ENCODE measurements at places on chromosomes 6 and 20. TPM values are rescaled to one million over a fixed set of nuclear protein-coding genes. Genes with fewer than 3 reads are reported as not detected.

DNA sequence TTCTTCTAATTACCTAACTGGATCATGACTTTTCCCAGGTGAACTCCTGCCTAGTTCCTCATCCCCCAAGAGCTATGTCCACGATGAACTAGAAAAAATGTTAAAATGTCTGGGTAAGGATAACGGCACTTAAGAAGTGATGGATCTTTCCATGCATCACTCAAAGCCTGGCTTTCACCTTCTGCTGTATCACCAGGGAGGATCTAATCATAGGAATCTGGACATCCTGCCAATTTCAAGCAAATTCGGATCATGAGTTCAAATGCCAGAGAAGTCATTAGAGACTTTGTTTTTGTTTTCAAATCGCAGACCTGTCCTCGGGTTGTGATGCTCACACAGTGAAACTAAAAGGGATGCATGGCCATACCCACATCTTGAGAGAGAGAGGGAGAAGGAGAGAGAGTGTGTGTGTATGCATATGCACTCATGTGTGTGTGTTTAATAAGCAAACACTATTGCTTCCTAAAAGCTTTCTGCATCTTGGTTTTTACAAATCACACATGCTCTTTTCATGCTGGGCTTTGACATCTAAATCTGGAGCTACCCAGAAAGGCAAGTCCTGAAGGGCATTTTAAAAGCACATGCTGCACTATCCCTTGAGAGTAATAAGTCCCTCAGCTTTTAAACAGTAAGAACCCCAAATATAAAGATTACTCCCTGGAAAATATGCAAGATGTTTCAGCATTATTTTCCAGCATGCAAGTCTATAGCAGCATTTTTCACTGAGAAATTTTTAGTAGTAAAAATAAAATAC is 524.6 kb upstream of the NOX3 start:
- peaks cover 24% of the 10 kb centered on the region for H3K4me1 ChIP-seq
- peak overlapping the region; percentile 15 for H3K27ac ChIP-seq
- no peaks in the 10 kb centered on the region for H3K36me3 ChIP-seq
- no peaks in the 10 kb centered on the region for H3K27me3 ChIP-seq

- H3K4me3 ChIP-seq, result no peak overlapping the region
- H3K4me1 ChIP-seq, result no peaks in the 10 kb centered on the region
- H3K27ac ChIP-seq, result peak overlapping the region; percentile 55
Observed at GRCh38 chr20:11267131-11267761, 593.4 kb upstream of the JAG1 start.

DNA sequence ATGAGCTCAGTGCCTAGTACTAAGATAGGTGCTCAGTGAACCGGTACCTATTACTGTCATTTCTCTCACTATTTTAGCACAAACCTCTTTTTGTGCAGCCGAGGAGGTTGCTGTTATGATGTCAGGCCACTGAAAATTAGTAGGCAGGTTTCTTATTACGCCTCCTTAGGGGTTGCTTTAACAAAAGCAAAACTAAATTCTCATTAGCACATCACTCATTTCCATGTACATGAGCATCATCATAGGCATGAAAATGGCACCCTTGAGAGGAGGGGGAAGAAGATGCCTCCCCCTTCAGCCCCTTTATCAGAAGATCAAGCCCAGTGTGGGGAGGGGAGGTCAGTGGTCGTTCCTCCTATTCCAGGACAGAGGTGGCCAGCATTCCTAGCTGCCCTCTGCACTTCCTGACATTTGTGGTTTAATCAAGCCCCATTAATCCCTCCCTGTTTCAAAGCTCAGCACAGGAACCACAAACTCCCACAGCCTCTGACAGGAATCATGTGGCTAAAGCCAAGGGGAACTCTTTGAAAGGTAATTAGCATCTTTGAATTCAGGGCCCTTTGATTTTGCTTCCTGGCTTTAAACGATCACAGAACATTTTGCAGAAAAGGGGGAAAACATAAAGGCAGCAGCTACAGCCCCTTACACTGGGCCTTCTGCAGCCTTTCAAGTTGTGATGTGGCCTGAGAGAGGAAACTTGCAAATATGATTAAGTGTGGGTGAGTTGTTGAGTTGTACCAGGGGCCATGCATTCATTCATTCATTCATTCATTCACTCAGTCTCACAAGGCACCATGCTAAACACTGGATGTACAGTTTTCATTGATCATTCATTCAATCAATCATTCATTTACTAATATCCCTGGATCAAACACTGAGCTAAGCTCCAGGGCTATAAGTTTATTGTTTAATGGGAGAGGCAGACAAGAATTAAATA is 31.9 kb upstream of the PSMF1 start:
- H3K4me1 ChIP-seq, result no peaks in the 10 kb centered on the region
- H3K27me3 ChIP-seq, result no peaks in the 10 kb centered on the region
- H3K4me3 ChIP-seq, result no peak overlapping the region
- no peak overlapping the region for H3K27ac ChIP-seq
- no peak for DNase-seq

DNA sequence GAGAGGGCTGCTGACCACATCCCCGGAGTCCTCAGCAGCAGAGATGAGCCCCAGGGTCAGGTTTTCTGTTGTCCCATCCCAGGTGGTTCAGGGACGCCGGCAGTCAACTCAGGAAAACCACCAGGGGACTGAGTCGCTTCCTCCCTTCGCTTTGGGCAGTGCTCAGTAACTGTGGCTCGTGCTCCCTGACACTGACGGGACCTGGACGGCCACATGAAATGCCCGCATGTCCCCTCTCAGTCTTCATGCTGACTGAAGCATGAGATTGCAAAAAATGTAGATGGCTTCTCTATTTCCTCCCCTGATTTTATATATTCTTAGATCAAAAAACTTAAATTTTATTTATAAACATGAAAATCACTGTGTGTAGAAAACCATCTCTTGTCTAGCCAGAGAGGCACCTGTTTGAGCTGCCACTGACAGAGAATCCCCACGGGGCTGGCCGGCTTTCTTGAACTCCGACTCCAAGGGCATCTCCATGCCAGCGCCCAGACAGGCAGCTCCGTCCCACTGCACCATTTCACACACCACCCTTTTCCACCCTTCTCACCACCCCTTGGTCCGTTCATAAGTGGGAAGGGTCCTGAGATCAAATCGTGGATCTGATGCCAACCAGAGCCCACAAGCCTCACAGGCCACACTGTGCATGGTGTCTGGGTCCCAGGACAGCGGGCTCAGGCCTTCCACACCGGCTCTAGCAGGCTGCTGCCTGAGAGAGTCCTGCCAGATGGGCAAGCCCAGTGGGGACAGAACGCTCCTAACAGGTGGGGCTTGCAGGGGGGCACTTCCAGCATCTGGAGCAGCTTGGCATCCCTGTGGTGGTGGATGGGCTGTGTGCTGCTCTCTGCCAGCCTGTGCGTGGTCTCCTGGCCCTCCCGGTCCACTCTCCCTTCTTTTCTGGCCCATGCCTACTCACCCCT is 98.2 kb downstream of the SMOC2 start:
- H3K27ac ChIP-seq, result no peak overlapping the region
- no peak overlapping the region for H3K4me3 ChIP-seq
- no peaks in the 10 kb centered on the region for H3K36me3 ChIP-seq
- H3K27me3 ChIP-seq, result no peaks in the 10 kb centered on the region
- H3K4me1 ChIP-seq, result peaks cover 3% of the 10 kb centered on the region

DNA sequence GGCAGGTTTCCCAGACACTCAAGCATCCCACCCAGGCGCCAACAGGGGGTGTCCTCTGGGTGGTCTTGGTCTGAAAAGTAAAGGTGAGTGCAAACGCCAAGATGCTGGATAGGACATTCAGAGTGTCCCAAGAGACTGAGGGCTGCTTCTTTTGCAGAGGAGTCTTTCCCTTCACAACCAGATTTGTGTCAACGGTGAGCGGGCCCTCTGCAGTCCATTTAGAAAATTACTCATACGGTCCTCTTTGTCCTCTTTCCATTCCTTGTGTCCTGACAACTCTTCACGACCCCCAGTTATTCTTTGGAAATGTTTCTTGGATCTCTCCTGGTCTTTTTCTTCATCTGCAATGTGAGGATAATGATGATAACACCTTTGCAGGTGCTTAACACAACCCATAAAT is 257.8 kb downstream of the CDC5L start:
- no peaks in the 10 kb centered on the region for H3K4me1 ChIP-seq
- no peak for DNase-seq
- H3K27ac ChIP-seq, result no peak overlapping the region
- no peaks in the 10 kb centered on the region for H3K36me3 ChIP-seq

DNA sequence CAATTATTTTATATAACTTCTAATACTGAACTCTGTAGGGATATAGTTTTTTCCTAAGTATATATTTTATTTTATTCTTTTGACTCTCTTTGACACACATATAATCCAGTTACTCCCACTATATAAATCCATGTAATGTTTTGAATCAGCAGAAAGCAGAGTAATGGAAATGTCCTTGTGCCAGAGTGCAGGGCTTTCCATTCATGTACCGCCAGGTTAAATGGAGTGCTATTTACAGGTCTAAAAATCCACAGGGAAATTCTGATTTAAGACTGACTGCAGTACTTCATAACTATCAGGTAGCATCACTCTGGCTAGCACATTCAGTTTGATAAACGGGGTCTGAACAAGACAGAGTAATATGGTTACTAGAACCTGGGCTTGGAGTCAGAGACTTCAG is 626.8 kb downstream of the COL12A1 start:
- no peak for DNase-seq
- no peak overlapping the region for H3K4me3 ChIP-seq
- no peaks in the 10 kb centered on the region for H3K4me1 ChIP-seq
- no peaks in the 10 kb centered on the region for H3K36me3 ChIP-seq
- H3K27me3 ChIP-seq, result no peaks in the 10 kb centered on the region

DNA sequence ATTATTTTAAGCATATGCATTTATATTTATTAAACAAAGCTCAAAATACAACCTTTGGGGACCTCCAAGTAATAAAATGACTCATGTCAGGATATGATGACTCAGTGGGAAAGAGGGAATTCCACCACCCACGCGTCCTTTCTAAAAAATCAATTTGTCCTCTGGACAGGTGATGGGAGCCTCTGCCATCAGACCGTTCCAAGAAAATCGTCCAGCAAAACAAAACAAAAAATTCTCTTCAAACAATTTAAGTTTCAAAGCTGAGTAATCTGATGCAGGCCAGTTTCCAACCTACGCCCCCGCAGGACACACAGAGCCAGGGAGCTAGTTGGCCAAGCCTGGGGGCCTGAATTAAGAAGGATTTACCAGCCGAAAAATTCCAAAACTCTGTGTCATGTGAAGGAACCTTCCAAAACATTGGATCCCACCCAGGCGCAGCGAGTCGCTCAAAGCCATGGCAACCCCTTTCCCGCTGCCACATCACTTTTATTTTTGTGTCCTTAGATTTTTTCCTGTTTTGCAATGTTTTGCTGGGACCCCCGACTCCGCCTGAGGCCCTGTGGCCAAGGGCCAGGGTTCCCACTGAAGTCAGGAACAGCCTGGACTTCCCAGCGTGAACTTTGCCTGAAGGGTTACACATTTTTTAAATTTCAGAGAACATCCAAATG is 95.3 kb downstream of the NFATC2 start:
- no peaks in the 10 kb centered on the region for H3K27me3 ChIP-seq
- H3K36me3 ChIP-seq, result no peaks in the 10 kb centered on the region
- no peak overlapping the region for H3K4me3 ChIP-seq
- peaks cover 11% of the 10 kb centered on the region for H3K4me1 ChIP-seq
- DNase-seq, result peak; percentile 45

GRCh38 chr6:112501705-112502104 is 154.6 kb downstream of the RFPL4B start:
- H3K27me3 ChIP-seq, result no peaks in the 10 kb centered on the region
- no peak overlapping the region for H3K27ac ChIP-seq
- no peaks in the 10 kb centered on the region for H3K36me3 ChIP-seq
- no peak for DNase-seq
- H3K4me1 ChIP-seq, result no peaks in the 10 kb centered on the region

DNA sequence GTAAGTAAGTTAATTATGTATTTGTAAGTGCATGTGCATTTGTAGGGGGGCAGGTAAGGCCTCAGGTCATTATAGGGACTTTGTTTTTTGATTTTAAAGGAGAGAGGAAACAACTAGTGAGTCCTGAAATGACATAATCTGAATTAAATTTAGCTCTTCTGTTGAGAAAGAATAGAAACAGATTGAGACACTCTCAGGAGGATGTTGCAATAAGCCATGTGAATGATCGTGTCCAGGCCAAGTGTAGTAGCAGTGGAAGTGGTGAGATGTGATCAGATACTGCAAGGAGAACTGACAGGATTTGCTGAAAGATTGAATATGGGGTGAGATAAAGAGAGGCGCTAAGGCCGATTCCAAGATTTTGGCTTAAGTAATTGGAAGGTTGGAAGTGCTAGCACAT is 2.6 kb upstream of the CENPW start:
- H3K27ac ChIP-seq, result peak overlapping the region; percentile 48
- DNase-seq, result peak; percentile 85
- H3K4me1 ChIP-seq, result peaks cover 11% of the 10 kb centered on the region
- no peaks in the 10 kb centered on the region for H3K36me3 ChIP-seq

DNA sequence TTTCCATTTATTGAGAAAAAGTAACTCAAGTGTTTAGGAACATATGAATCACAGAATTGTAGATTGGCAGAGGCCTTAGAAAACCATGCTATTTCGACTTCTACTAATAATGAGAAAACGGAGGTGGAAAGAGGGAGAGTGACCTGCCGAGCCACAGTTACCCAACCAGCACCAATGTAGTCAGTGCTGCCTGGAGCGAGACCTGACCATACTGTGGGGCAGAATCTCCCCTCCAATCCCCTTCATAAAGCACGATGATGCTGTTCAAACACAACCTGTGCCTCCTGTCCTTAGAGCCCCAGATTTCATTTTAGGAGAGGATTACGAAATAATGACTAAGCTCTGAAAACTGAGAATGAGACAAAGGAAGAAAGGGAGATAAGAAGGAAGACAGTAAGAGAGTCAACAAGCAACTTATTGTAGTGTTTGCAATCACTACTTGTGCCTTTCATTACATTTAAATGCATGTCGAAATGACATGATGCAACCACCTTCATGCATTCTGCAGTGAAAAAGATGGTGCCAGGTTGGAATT is 70.6 kb downstream of the ATXN1 start:
- no peaks in the 10 kb centered on the region for H3K4me1 ChIP-seq
- no peak for DNase-seq
- no peak overlapping the region for H3K27ac ChIP-seq
- H3K36me3 ChIP-seq, result no peaks in the 10 kb centered on the region
- no peaks in the 10 kb centered on the region for H3K27me3 ChIP-seq

DNA sequence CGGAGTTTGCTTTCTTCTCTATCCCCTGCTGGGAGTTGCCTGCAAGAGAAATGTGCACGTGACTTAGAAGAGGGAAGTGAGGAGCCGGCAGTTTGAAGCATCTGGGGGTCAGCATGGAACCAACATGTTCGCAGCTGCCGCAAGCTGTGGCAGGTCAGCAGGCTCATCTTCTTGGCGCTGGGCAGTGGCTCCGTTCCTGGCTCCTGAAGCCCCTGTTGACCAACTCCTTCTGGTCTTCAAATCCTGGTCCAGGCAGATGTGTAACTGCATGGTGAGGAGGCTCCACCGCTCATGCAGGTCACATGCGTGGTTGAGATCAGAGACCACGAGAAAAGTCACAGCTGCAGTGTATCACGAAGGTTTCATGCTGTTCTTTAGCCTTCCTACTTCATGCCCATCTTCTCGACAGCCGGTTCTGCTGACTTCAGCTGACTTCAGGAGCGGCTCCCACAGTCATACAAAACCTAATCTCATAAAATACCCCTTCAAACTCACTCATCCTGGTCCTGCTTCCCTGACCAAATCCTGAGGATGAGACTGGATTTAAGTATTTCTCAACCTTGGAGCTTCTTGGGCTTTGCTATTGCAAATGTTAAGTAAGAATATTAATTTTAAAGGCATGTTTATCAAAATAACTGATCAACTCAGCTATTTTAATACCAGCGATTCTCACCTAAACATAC is 44.9 kb upstream of the BCAS1 start:
- no peak overlapping the region for H3K4me3 ChIP-seq
- no peaks in the 10 kb centered on the region for H3K36me3 ChIP-seq
- no peaks in the 10 kb centered on the region for H3K27me3 ChIP-seq
- DNase-seq, result no peak
- H3K27ac ChIP-seq, result no peak overlapping the region
- H3K4me1 ChIP-seq, result no peaks in the 10 kb centered on the region

LINC00237 gene
- not detected for total RNA-seq

PDE7B gene
- 22.5 TPM for total RNA-seq

Measured in tibial nerve (tissue), 4 donors.